ENCODE measurements at places on chromosomes 5 and 9. TPM values are rescaled to one million over a fixed set of nuclear protein-coding genes. Genes with fewer than 3 reads are reported as not detected.

IL4 gene
- polyA plus RNA-seq, result not detected

IL6ST gene
- polyA plus RNA-seq, result 81.0 TPM

WDR70 gene
- 34.3 TPM for polyA plus RNA-seq

CDH9 gene
- polyA plus RNA-seq, result not detected

HAND1 gene
- polyA plus RNA-seq, result not detected

FOXD4L4 gene
- polyA plus RNA-seq, result not detected

WNK2 gene
- polyA plus RNA-seq, result 8.3 TPM

PTGDS gene
- polyA plus RNA-seq, result 6.6 TPM

ZNF622 gene
- 19.0 TPM for polyA plus RNA-seq

TLX3 gene
- not detected for polyA plus RNA-seq

PAEP gene
- not detected for polyA plus RNA-seq

GDNF gene
- polyA plus RNA-seq, result 7.3 TPM

WNT8A gene
- not detected for polyA plus RNA-seq

PPP3R2 gene
- polyA plus RNA-seq, result not detected

DBH gene
- polyA plus RNA-seq, result not detected

NTNG2 gene
- polyA plus RNA-seq, result 0.11 TPM

GFRA3 gene
- not detected for polyA plus RNA-seq

NXNL2 gene
- not detected for polyA plus RNA-seq

ZNF79 gene
- polyA plus RNA-seq, result not detected

C9orf78 gene
- 1,914 TPM for polyA plus RNA-seq

GCNT1 gene
- 3.4 TPM for polyA plus RNA-seq

ELAVL2 gene
- not detected for polyA plus RNA-seq

C9orf50 gene
- not detected for polyA plus RNA-seq

F12 gene
- polyA plus RNA-seq, result 0.38 TPM

EGFL7 gene
- 48.3 TPM for polyA plus RNA-seq

FRRS1L gene
- polyA plus RNA-seq, result 1.3 TPM

PCDHA1 gene
- polyA plus RNA-seq, result not detected

SPATA31C1 gene
- 0.07 TPM for polyA plus RNA-seq

RNF183 gene
- not detected for polyA plus RNA-seq

GCNT4 gene
- polyA plus RNA-seq, result not detected

FAM151B gene
- polyA plus RNA-seq, result 5.0 TPM

SEMA5A gene
- polyA plus RNA-seq, result 37.5 TPM

LRRC19 gene
- polyA plus RNA-seq, result not detected

SPATA31D4 gene
- not detected for polyA plus RNA-seq

NNT gene
- polyA plus RNA-seq, result 108 TPM

GALNT12 gene
- 13.4 TPM for polyA plus RNA-seq
